ENCODE measurements at places on chromosomes 3 and 15.

- peak; percentile 63 for DNase-seq
Measured at GRCh38 chr3:185308126-185308754, 54.4 kb upstream of the EHHADH start.

DNA sequence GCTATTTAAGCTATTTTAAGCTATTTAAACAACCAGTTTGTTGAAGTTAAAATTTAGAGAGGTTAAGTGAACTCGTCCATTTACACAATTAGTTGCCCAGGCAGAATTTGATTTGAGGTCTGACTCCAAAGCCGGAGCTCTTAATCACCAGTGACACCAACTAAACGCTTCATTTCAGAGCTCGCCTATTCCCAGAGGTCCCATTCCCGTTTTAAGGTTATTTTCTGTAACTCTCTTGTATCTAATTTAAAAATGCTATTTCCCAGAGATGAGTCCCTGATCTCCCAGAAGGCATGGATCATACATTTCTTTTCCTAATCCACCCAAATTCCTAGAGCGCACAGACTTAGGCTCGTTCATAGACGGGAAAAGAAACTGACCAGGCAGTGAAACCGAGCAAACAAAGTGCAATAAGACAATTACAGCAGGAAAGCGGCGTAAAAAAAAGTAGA, 904 bp upstream of the MCTP2 start:
- peak; percentile 12 for DNase-seq

DNA sequence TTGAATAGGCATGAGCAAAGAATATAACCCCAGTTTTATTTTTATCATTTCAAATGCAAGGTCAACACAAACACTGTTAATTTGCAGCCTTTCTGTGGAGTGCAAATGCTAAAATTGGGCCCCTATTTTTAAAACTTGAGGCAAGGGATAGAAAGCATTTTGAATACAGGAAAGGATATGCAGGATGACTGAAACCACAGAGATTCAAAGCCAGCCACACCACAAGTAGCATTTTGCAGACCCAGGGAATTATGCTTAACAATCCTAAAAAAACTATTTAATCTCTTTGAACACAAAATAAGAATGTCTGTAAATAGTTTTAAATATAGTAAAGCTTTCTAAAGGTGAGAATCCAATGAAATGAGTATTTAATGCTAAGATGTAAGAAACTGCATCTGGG, 62.9 kb upstream of the TRPC1 start:
- DNase-seq: no peak

GRCh38 chr15:40567111-40567510, 2.0 kb upstream of the RPUSD2 start:
- no peak for DNase-seq
